ENCODE measurements at places on chromosomes 7 and 10.

DNA sequence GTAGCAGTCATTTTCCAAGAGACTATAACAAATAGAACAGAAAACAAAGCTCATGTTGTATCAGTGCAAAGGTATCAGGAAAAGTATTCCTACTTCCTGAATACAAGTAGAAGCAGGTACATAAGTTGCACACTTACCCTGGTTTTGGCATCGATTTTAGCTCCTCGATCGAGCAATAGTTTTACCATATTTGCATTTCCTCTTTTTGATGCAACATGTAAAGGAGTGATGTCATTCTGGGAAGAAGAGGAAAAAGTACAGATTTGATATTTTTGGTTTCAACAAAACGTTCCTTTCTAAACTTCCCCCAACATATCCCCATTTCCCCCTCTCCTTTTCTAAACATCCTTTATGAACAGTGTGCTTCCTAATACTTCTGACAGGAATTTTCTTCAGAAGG lies 155.1 kb downstream of the ANK3 start:
- no peak for DNase-seq

GRCh38 chr7:65992526-65992925 lies 10.5 kb upstream of the GUSB start:
- DNase-seq = no peak

DNA sequence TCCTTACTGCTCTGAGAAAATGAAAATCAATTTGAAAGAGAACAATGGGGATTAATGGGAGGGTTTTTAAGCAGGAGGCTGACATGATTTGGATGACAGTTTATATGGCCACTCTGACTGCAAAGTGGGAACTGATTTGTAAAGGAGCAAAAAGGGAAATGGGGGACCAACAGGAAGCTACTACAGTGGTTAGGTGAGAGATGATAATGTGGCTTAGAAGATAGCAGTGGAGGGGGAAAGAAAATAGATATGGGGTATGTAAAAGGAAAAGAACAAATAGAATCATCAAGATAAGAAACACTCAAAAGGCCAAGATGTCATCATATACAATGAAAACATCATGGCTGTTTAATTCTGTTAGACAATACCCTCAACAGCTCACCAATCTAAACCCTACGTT lies 177.5 kb downstream of the ANK3 start:
- DNase-seq = no peak

GRCh38 chr7:133433165-133433812 lies 180.4 kb downstream of the EXOC4 start:
- no peak for DNase-seq

DNA sequence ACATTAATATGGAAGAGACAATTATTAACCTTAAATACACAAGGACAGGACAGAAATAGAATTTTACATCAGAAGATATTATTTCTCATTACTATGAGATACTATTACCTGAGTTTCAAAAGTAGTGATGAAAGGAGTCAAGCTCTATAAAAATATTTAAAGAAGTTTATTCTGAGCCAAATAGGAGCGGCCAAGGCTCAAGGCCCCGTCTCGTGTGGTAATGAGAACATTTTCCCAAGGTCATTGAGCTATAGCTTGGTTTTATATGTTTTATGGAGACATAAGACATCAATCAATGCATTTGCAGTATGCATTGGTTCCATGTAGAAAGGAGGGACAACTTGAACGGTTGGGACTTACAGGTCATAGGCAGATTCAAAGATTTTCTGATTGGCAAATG lies 29.4 kb upstream of the ZMYND11 start:
- no peak for DNase-seq

DNA sequence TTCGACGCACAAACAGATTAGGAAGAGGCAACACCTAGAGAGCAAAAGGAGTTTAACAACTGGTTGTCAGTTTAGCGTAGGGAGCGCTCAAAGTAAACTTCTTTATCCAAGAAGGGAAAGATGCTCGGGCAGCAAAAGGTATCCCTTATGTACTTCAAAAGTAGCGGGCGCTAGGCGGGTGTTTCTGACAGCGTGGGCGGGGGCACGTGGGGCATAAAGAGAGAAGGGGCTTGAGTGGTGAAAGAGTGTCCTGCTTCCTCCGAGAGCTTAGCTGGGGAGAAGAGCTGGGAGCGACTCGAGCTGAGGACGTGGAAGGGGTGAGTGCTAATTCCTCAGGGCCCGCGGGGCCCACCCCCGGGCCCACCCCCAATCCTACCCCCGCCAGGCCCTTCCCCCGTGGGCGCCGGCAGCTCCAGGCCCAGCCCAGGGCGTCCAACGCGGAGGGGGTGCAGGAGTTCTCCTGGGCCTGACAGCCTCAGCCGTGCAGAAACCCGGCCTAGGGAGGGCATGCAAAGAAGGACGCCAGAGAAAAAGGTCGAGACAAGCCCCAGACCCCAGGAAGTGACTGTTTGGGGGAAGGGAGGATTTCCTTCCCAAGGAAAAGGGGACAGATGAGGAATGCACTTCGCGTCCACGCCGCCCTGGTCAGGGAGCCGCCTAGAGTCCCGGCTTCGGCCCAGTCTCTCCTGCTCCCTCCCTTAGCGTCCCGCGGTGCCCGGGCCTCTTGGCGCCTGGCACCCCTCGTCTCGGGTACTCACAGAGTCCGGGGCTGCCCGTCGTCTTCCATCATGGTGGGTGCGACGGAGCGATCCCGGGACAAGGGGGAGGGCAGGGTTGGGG lies 868 bp downstream of the TIAL1 start:
- DNase-seq = no peak

GRCh38 chr7:75994388-75995051 lies at the start of gene TMEM120A:
Gene TMEM120A (minus strand): TSS chr7:75994595. CDS start chr7:75994570, 25 bp downstream.
- peak; percentile 37 for DNase-seq

DNA sequence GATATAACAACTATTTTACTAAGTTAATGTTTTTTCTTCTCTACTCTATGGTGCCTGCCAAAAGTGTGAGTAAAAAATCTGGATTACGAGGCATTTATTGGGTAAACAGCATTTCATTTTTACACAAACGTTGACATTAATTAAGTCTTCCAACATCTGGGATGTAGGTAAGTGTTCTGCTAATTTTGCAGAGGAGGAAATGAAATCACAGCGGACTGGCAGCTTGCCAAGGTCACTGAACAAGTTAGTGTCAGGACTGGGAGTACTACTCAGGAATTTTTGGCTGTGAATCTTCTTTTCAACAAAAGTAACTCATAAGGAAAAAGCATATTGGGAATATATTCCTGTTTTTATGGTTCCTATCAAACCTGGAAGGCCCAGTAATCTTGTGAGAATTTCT lies 612.1 kb upstream of the FZD8 start:
- DNase-seq = no peak

- DNase-seq = no peak
These were observed 1.4 kb upstream of the PSAP start for GRCh38 chr10:71852355-71852937.

DNA sequence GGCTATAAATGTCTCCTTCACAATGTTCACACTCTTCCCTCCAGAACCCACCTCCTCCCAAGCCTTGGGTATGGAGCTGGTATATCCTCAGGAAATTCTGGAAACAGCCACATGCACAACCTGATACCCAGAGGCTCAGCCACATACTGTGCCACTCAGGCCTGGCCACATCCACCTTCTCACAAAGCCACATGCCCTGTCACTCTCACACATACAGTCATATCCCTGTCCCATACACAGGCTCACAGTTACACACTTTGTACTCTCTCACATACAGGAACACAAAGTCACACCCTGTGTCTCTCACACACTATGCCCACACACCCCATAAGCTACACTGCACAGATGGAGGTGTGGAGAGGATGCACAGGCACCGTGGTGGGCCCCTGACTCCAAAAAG lies 10.1 kb downstream of the KCNIP2 start:
- DNase-seq = no peak

GRCh38 chr7:81447351-81447952 lies 322.4 kb downstream of the HGF start:
- DNase-seq = peak; percentile 35

DNA sequence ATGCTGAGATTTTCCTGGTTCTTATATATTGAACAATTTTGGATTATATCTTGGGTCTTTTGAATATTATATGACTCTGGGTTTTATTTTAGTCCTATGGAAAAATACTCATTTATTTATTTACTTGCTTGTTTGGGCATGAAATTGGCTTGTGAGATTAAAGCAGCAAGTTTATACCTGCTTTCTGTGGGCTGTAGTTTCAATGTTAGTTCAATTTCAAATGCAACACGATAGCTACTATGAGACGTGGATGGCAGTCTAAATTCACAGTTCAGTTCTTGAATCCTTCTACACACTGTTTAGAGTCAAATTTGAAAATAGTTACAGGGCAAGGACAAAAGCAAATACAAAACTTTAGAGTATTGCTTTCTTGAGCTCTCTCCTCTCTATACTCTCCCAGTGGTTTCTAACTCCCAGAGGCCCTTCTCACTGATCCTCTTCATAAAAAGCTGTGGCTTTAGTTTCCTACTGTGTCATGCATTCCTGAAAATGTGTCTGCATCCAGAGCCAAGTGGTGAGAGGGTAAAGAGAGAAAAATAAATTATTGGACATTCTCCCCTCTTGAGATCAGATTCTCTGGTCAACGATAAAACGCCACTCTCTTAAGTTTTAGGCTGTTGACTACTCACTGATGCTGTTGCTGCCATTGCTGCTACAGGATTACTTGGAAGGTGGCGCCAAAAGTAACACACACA lies 34.4 kb downstream of the POLR1F start:
- no peak for DNase-seq

DNA sequence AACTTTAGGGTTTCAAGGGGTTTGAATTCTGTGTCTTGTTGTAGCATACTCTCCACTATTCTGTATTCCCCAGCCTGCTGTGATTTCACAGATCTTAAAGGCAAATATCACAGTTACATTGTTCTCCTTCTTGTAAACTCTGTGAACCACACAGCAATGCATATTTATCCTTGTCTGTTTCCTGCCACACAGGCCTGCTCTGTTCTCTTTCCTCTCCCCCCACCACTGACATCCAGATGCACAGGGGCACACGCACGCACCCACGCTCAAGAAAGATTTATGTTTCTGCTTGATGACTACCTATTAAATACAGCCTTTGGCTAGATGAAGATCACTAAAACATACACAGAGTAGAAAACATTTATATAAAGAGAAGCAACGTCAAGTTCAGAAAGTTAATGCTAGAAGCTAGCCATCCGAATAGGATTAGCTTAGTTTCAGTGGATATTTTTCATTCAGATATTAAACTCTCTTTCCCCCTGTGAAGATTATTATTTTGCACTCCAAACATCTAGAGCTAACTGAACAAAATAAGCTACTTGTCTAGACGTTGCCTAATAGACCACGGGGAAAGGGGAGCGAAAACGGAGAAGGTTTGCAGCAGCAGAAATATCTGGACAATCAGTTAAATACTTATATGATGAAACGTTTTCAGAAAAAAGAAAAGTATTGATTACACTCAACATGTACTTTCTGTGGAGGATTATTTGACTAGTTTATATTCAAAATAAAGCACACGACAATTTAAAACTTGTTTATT lies 193.1 kb upstream of the SEMA3C start:
- DNase-seq = no peak

DNA sequence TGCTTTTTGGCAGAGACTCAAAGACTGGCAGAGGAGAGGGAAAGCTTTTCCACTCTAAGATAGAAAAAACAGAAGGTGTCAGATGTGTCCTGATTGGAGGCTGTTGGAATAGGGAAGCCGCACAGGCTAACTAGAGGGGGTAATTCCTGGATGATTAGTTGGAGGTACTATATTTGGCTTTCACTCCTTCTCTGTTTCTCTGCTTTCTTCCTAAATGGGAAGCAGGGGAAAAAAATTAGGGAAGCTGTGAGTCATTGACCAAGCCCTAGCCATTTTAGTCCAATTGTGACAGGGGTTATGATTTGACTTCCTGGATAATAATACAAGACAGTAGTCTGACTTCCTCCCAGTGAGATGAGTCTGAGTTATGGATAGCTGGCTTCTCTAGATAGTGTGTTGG lies 475.2 kb upstream of the CELF2 start:
- DNase-seq = no peak

DNA sequence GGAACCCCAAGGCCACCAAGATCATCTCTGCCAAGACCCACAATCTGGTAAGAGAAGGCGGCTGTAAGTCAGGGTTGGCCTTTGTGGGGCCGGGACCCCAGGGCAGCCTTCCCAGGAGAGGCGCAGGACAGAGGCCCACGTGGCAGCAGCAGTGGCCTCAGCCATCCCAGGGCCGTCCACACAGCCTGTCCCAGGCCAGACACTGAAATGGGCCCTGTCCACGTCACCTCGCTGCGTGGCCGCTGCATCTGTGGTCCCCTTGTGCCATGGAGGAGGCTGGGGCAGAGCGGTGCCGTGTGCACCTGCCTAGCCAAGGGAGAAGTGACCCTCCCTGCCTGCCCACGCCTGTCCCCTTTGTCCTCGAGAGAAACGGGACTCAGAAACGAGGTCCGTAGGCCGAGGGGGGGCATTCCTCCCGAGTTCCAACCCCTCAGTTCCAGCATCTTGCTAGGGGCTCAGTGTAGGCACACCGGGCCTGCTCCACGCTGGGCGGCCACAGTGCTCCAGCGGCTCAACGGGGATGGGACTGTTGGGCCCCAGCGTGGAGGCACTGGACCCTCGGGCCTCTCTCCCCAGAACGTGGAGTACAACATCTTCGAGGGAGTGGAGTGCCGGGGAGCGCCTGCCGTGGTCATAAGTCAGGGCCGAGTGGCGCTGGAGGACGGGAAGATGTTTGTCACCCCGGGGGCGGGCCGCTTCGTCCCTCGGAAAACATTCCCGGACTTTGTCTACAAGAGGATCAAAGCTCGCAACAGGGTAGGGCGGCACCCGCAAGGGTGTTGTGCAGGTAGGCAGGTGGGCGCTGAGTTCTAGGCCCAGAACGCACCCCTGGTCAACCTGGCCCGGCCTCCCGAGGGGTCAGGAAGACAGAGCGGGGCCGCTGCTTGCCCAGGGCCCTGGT lies 15.6 kb downstream of the DPYSL4 start:
- DNase-seq = no peak

DNA sequence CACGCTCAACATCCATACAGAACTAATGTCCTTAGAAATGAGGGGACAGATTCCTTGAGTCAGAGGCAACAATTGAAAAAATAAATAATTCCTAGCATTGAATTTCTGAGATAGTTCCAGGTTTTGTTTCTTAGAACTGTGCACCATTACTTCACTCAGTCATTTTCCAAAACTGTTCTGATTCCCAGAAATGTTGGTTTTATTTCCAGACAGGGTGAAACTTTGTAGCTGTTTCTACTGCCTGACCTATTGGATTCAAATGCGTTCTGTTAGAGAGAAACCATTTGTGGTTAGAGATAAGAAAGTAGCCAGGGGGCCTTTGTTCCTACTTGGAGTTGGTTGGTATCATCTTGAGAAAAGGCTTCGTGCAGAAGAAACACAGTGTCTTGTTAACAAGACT lies 8.1 kb upstream of the DEPP1 start:
- no peak for DNase-seq

GRCh38 chr10:44316187-44316921 lies 68.5 kb downstream of the CXCL12 start:
- no peak for DNase-seq

- no peak for DNase-seq
These were observed 26.7 kb downstream of the SHH start for GRCh38 chr7:155785536-155785935.

GRCh38 chr10:12869427-12869826 lies 132.1 kb downstream of the CCDC3 start:
- DNase-seq = no peak

DNA sequence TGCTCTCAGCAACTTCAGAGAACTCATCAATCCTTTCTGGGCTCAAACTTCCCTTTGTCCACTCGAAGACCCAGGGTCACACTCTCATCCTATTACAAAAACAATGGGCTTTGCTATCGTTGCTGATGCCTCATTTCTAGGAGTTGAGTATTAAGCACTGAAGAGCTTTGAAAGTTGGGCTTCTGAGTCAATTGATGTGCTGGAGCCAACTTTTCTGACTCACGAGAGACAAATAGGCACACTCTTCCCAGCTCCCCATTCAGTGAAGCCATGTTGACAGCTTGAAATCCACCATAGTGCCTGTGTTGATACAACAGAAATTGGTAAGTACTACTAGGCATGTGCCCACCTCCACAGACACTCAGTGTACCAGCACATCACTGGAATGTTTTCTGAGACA lies 97.5 kb upstream of the PRSS58 start:
- DNase-seq = no peak
